ENCODE measurements at places on chromosomes 2 and 18.

GRCh38 chr2:109243526-109244303 is 114.7 kb downstream of the SH3RF3 start:
- no peak for DNase-seq

GRCh38 chr18:60684843-60685513 is 312.4 kb upstream of the MC4R start:
- DNase-seq, result no peak

- no peak for DNase-seq
These were observed 125.1 kb upstream of the MGAT5 start for GRCh38 chr2:134128746-134129145.

GRCh38 chr2:72325592-72326422 is 178.1 kb upstream of the CYP26B1 start:
- DNase-seq, result no peak

DNA sequence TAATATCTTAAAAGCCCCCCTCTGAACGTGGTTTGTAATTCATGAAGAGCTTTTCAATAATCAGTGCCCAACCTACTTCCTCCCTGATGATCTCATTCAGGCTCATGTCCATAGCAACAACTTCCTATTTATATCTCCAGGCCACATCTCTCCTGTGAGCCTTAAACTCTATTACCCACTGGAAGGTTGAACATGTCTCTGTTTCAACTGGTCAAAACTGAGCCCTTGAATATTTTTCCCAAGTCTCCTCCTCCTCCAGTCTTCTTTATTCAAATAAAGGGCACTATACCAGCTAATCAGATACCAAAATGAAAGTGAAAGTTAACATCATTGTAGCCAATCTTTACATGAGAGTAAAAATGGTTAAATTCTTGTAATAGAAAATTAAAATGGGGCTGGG is 63.7 kb upstream of the ITGA4 start:
- no peak for DNase-seq

GRCh38 chr2:74878551-74878950 is 44.6 kb downstream of the HK2 start:
- no peak for DNase-seq

GRCh38 chr2:241988146-241988545 is 118.6 kb downstream of the RTP5 start:
- no peak for DNase-seq

- DNase-seq, result no peak
These were observed 1.6 kb upstream of the MAP2 start for GRCh38 chr2:209422191-209422754.

DNA sequence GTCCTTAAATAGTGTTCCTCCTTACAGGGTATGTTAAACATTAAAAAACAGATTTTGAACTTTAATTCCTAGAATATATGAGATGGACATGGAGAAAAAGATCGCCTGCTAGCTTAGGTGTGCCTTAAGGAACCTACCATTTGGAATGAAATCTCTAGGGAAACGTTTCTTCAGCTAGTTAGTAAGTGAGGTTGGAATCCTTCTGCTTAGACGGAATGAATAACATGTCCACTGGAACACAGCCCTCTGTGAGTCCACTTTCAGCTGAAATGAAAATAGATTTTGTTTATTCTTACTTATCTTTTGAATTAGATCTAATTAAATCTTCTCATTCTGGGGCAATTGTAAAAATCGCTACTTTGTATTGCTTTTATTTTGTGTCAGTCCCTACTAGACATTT is 28.4 kb downstream of the NAB1 start:
- no peak for DNase-seq

DNA sequence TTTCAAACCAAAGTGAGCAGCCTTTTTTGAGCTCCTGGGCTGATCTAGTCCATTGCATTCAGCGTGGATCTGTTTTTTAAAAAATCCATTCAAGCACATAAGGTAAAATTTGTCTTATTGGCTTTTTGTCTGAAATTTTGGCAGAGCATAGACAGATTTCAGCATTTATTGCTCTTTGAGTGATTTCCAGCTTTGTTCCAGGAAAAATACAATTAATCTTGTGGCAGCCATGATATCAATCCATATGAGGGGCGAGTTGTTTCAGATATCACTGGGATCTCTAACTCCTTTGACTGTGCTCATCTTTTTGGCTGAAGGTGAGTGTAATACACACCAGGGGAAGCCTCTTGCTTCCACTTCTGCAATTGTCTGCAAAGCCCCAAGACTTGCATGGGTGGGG is 523.9 kb downstream of the SLC4A3 start:
- DNase-seq, result no peak

- DNase-seq, result no peak
These were observed 116.5 kb downstream of the NCK2 start for GRCh38 chr2:105861200-105861599.

DNA sequence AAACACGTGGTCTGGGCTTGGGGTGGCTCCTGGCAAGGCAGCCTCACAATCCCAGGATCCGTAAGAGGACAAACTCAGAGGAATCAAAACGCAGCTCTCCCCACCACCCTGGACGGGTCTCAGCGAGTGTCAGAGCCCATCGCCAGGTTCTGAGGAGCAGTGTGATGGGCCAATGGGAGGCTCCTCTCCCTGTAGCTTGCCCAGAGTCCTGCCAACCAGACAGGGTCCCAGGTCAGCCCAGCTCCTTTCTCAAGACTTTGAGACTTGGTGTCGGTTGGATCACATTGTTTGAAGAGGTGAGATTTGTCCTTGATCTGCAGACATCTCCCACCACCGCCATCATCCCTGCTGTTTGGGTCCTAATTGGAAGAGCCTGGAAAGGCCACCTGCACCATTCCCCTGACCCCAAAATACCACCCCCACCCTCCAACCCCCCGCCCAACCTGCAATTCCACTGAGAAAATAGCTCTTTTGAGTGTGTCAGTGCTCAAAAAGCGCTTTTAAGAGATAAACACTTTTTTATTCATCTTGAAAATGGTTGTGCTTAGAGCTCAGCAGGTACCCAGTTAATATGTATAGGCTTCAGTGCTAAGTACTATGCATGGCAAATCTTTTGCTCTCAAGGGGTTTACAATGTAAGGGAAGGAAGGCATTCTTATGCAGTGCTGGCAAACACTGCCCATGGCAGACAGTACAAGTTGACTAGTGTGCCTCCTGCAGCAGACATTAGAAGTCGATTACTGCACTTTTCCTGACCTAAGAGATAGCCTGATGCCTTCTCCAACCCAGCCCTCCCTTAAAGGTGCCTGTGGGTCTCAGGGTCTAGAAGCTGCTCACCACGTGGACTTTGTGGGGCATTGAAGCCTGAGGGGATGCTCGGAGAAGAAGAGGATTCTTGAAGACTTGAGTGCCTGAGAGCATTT is 50.6 kb downstream of the GLI2 start:
- DNase-seq, result no peak

GRCh38 chr18:77131652-77132368 is 773 bp downstream of the MBP start:
- DNase-seq, result no peak

DNA sequence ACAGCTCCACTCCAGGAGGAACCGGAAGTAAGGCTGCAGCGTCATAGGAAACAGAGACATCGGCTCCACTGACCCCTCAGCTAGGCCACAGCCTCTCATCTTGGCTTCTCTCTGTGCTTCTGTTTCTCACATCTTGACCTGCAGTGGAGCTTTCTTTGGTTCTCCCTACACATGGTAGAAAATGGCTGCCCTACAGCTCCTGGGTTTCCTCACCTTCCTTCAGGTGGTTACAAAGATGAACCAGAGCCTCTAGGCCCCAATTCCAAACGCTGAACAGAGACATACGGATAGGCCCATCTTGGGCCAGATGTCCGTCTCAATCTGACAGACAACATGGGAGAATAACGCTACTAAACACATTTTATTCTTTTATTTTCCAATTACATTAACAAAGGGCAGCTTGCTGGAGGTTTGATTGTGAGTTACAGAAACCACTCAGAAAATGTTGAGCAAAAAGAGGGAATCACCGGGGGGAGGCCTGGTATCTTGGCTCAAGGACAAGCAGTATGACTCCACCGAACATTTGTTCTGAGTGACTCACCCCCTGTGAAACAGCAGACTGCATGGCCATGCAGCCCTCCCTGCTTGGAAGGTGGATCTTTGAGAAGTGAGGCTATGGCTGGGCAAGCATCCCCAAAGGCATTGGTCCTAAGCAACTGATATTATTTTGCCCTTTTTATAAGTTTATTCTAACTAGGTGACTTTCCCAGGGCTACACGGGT is 303.5 kb downstream of the CDCA7 start:
- no peak for DNase-seq

- no peak for DNase-seq
These were observed 101.2 kb downstream of the DYNC1I2 start for GRCh38 chr2:171788316-171788993.

GRCh38 chr2:86225581-86225980 is 26.3 kb downstream of the MRPL35 start:
- DNase-seq, result peak; percentile 22

- no peak for DNase-seq
These were observed 41.4 kb downstream of the B4GALT6 start for GRCh38 chr18:31643003-31643402.

DNA sequence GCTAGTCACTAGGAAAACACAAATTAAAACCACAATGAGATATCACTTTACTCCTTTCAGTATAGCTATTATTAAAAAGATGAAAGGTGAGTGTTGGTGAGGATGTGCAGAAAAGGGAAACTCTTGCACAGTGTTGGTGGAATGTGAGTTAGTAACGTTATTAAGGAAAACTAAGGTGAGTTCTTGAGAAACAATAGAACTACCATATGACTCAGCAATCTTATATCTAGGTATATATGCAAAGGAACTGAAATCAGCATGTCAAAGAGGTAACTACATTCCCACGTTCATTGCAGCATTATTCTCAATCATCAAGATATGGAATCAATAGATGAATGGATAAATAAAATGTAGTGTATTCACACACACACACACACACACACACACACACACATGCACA is 117.3 kb upstream of the HNMT start:
- DNase-seq, result no peak

GRCh38 chr2:19839438-19839837 is 62.3 kb downstream of the TTC32 start:
- no peak for DNase-seq

GRCh38 chr2:69272803-69273471 is 114.1 kb downstream of the GFPT1 start:
- no peak for DNase-seq

DNA sequence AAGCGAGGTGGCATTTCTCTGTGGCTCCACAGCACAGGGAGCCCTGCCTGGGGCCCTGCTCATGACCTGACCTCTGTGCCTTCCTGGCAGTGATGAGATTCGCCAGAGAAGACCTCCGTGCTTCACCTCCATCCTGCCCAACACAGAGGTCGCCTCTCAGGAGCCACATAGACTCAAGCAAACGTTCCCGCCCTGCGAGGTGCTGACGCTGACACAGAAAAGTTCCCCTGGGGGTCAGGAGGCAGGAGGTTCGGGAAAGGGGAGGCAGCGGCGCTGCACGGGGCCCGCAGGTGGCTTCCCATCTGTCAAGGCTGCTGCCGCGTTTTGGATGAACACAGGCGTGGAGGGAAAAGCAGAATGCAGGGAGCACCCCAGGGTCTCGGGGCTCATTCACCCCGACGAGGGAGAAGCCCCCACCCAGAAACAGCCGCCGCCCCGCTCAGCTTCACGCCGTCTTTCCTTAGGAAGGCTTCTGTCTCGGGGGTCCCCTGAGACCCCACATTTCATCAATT is 579.6 kb upstream of the SALL3 start:
- no peak for DNase-seq

- no peak for DNase-seq
These were observed 258.3 kb downstream of the PRKCE start for GRCh38 chr2:45909677-45910191.

- no peak for DNase-seq
These were observed 34.7 kb downstream of the FAM228A start for GRCh38 chr2:24209389-24210105.

Measured in substantia nigra (tissue), 51 donors.